ENCODE measurements at places on chromosomes 4 and X.

- no peak for DNase-seq
Measured at GRCh38 chr4:4689694-4690440, 148.0 kb upstream of the STX18 start.

DNA sequence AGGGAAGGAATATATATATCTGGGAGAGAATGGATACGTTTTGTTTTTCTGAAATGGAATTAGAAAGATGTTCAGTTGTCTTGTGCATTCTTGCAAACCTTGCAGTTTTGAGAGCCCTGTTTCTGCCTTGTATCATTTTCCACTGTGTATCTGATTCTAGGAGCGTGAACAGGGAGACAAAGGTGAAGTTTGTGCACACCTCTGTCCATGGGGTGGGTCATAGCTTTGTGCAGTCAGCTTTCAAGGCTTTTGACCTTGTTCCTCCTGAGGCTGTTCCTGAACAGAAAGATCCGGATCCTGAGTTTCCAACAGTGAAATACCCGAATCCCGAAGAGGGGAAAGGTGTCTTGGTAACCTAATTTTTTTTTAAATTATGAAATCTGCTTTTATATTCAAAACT lies 17.7 kb downstream of the PGM2 start:
- DNase-seq: no peak

GRCh38 chr4:51843309-51844152 lies 578 bp downstream of the DCUN1D4 start:
- no peak for DNase-seq

DNA sequence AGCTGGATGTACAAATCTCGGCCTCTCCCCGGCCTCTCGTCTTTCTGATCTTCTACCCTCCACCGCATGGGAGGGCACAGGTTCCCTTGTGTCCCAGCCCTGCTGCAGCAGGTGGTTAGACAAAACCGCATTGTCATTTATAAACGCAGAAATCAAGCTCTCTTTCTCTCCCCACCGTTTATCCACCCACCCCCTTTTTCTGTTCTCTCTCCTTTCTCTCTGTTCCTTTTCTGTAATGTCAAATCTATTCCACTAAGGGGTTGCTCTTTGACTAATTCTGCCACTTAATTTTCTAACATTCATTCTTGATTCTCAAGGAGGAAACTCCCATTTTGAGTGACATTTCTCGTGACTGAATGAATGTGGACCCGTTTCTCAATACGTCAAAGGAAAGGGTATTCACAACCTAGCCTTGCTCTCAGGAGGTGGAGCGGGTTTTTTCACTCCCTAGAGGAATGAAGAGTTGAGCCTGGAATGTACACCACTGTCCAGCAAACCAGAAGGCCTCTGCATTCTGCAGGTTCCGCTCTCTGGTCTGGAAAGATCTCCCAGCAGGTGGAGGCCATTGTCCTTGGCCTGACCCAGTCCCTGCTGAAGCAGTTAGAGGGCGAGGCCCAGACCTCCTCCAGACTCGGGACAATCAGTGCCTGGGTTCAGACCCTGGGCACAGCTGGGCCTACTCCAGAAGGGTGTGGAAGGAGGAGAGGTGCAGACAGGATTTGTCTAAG lies 70.9 kb upstream of the ENPP6 start:
- DNase-seq: no peak

DNA sequence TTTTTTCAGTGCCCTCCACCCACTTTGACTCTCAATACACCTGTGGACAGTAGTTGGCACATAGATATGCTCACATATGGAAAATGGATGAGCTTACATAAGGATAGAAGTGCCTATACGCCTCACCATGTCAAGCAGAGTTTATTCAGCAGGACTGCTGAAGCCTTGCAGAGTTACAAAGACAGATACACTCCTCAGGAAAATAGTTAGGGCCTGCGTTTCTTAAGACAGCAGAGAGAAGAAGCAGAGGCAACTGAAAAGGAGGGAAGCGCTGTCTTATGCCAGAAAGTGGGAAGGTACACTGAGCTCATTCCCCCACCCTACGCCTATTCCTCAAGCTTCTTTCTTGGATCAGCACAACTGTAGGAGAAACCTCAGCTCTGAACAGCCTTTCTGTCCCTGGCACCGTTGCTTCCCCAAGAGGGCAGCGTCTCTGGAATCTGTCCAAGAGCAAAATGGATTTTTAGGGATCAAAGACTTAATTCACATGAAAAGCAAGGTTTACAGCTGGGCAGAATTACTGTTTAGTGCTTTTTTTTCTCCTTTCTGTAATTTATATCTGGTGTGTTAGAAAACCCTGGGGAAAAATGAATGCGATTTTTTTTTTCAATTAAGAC lies 37.3 kb upstream of the MBTPS2 start:
- no peak for DNase-seq

- DNase-seq: no peak
Measured at GRCh38 chr4:55682295-55682694, 46.2 kb upstream of the NMU start.

- DNase-seq: peak; percentile 36
Measured at GRCh38 chrX:49001521-49002090, 458 bp downstream of the GRIPAP1 start.

DNA sequence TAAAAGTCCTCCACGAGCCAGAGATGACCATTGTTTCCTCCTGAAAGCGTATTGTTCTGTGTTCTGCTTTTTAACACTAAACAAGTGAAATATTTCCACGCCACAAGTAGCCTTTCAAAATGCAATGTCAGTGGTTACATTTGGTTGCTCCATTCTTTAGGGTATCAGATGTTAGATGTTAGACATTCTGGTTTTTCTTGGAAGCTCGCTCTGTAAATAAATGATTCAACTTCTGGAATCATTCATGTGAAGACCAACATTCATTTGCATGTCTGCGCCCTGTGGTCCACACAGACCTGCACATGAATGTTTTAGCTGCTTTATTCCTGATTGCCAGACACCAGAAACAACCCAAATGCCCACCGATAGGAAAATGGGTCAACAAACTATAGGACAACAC lies 38.0 kb upstream of the HELT start:
- no peak for DNase-seq

Measured in activated CD8-positive, alpha-beta memory T cell treated with anti-CD3 and anti-CD28 coated beads for 1 hour (primary cell).